ENCODE measurements at places on chromosomes 11 and 22. TPM values are rescaled to one million over a fixed set of nuclear protein-coding genes. Genes with fewer than 3 reads are reported as not detected.

GRCh38 chr11:127117231-127117739 is 116.7 kb upstream of the KIRREL3 start:
- DNase-seq = no peak

The NTM gene
- polyA plus RNA-seq = not detected

The MRPL48 gene
- polyA plus RNA-seq = 73.7 TPM

- DNase-seq = no peak
Observed at GRCh38 chr11:46920755-46921154, 2.4 kb upstream of the LRP4 start.

The TSPO gene
- polyA plus RNA-seq = 548 TPM

The SHANK2 gene
- not detected for polyA plus RNA-seq

The SLC15A3 gene
- polyA plus RNA-seq = not detected

The PAX6 gene
- polyA plus RNA-seq = not detected

- DNase-seq = peak; percentile 60
Observed at GRCh38 chr11:5808500-5809121, at the start of gene OR52N2. OR52N2 (plus strand) TSS chr11:5808924; CDS start chr11:5820336, 11,412 bp downstream.

DNA sequence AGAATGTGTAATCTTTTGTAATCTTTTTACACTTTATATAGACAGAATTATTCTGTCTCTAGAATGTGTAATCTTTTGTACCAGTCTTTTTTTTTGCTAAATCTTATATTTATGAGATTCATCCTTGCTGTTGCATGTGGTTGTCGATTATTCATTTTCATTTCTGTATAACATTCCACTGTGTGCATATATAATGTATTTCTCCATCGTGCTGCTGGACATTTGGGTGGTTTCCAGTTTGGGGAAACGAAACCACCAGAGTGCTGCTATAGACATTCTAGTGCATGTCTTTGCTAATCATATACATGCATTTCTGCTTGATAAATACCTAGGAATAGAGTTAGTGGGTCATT is 146.5 kb downstream of the GRIK4 start:
- DNase-seq = no peak

GRCh38 chr11:4890279-4890678 is 8.6 kb downstream of the OR51T1 start:
- DNase-seq = no peak

The GLYATL2 gene
- not detected for polyA plus RNA-seq

The NAP1L4 gene
- polyA plus RNA-seq = 160 TPM

The PATE4 gene
- polyA plus RNA-seq = not detected

All from CD4-positive, alpha-beta memory T cell (primary cell).